Activated CD4-positive, alpha-beta memory T cell treated with anti-CD3 and anti-CD28 coated beads for 36 hours (primary cell): ENCODE measurements at places on chromosomes 1 and 21. TPM values are rescaled to one million over a fixed set of nuclear protein-coding genes. Genes with fewer than 3 reads are reported as not detected.

The PPM1J gene
- 0.69 TPM for total RNA-seq

The MAPKAPK2 gene
- total RNA-seq: 97.4 TPM

The POFUT2 gene
- 14.3 TPM for total RNA-seq

The KRTAP19-3 gene
- total RNA-seq: not detected

The MXRA8 gene
- total RNA-seq: not detected

The PAQR6 gene
- total RNA-seq: 3.9 TPM

The HSD11B1 gene
- total RNA-seq: 22.4 TPM

The UMODL1 gene
- not detected for total RNA-seq

The TIE1 gene
- not detected for total RNA-seq

The KRTAP10-5 gene
- total RNA-seq: not detected

The FCRL3 gene
- 0.82 TPM for total RNA-seq
